GM19239 (cell line): ENCODE measurements at places on chromosomes 16 and 17.
A peak's percentile ranks its signal among the peaks of the same experiment; 100 is the strongest.

- no peak for DNase-seq
Observed at GRCh38 chr17:35900708-35901480, 20.7 kb upstream of the CCL5 start.

GRCh38 chr16:69481901-69482341, 57.5 kb downstream of the CYB5B start:
- DNase-seq = no peak

DNA sequence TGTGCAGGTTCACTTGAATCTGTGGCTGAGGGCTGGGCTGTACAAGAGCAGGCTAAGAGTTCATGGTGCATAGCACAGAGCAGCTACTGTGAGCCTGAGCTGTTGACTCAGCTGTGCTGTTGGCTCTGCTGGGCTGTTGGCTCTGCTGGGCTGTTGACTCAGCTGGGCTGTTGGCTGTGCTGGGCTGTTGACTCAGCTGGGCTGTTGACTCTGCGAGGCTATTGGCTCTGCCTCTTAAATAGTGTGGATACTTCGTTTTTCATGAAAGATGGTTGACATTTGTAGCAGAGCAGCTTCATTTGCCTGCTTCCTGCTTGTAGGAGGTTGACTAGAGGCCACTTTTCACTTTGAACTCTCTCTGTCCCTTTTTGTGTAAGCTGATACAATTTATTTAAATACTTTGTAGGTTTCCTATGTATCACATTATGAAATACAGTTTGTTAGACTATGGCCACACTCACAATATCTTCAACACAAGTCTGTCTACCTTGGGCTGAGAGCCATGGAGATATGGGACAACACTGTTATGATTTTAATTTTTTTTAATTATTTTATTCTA, 40.3 kb upstream of the CCNF start:
- DNase-seq = no peak

DNA sequence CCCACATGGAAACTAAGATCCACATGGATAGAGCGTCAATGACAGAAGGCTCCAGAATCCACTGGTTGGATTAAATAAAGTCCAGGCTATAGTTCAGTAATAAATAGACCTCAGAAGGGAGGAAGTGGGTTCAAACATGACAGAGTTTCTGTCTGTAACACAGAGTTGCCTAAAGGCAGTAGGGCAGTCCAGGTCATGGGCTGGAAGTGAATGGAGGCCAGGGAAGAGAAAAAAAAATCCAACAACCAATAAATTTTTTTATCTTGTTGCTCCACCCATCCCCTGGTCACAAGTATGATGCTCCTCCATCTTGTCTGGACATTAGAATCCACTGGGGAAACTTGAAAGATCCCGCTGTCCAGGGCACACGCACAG, 92.4 kb downstream of the RGS9 start:
- DNase-seq = no peak

DNA sequence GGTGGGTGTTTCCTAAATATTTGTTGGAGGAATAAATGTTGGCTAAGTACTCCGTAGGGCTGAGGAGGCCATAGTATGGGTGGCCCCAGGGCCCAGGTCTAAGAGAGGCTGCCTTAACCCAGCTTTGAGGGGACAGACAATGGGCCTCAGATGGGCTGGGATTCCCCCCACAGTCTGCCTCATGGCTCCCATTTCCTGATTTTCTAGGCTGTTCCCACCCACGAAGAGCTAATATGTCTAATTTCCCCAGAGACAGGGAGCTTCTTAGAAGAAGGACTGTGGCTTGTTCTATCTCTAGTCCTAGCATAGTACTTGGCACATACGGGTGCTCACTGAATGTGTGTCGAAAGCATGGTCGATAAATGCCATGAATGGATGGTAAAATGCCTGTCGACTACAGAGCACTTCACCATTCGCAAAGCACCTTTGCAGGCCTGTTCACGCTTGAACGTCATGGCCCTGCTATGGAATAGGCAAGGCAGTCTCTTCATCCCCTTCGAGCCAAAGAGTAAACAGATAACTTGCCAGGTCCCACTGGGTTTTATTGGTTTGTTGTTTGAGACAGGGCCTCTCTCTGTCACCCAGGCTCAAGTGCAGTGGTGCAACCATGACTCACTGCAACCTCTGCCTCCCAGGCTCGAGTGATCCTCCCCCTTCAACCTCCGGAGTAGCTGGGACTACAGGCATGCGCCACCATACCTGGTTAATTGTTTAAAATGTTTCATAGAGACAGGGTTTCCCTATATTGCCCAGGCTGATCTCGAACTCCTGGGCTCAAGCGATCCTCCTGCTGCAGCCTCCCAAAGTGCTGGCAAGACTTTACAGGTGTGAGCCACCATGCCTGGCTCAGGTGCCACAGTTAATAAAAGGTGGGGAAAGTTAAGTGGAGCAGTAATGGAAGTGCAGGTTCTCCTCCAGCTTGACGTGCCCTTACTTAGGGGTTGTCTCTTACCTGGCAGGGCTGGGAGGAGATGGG, 9.7 kb downstream of the CHAD start:
- DNase-seq = no peak

DNA sequence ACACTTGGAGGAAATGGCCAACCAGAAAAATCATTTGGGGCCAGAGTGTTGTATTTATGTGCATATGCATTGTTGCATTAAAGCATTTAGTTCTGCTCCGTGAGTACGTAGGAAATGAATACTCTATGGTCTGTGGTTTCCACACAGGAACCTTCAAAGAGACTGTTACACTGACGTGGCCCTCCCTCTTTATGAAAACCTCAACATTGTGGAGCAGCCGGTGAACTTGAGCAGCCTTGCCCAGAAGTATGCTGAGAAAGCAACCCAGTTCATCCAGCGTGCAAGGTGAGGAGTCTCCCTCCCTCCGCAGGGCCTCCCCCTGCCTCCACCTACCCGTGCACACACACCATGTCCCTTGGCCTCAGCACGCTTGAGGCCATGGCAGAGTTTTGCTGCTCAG, 65.2 kb downstream of the ARSG start:
- DNase-seq = peak; percentile 44

DNA sequence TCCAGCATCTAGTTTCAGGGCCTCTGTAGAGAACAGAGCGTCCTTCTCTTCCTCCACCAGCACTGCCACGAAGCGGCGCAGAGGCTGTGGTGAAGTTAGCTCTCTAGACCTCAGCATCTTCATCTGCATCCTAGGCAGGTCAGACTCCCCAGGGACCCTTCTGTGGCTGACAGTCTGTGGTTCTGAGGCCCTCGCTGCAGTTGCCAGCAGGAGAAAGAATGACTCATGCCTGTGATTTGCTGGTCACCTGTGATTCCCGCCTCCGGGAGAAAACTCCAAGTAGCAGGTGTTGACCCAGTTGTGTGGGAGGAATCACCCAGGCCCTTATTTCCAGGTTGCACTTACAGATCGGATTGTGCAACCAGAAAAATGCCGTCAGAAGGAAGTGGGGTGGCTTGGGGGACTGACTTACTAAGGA, 117.3 kb upstream of the CACNG5 start:
- DNase-seq = peak; percentile 56

GRCh38 chr17:19357351-19357750, 5.2 kb downstream of the B9D1 start:
- DNase-seq = no peak

DNA sequence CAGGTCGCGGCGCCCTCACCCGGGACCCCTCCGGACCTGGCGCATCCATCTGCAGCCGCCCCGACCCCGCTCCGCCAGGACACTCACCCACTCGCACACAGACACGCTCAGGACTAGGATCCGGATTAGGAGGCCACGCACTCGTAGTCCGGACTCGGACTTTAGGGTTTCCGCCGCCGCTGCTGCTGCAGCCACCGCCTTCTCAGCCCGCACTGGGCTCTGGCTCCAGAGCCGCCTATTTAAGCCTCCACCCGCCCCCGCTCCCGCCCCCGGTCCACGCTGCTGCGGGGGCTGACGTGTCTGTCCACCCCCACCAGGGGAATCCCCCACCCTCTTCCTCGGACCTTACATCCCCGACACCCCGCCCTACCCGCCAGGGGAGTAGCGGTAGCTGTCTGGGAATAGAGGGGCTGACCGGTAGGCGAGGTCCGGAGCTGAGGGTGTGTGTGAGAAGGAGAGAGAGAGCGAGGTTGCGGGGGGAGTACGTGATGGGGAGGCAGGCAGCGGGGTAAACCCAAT, at the start of gene RRAD:
Gene RRAD (minus strand): TSS at position 214 of the 519 bp plus-strand sequence. CDS start 356 bp downstream, outside the sequence.
- no peak for DNase-seq

GRCh38 chr16:14672403-14672971, 21.6 kb downstream of the PLA2G10 start:
- DNase-seq = peak; percentile 61

- peak; percentile 54 for DNase-seq
Observed at GRCh38 chr17:28953444-28954118, 2.3 kb upstream of the PHF12 start.

DNA sequence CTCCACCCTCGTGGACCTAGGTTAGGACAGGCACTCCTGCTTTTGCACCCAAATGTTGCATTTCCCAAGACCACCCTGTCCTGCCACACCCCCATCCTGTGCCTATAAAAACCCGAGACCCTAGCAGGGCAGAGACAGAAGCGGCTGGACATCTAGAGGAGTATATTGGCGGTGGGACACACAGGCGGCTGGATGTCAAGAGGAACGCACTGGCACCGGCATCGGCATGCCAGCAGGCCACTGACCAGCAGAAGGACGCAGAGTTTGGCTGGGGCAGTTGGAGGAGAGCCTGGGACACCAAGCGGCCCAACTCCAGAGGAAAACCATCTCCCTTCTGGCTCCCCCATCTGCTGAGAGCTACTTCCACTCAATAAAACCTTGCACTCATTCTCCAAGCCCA, 14.7 kb upstream of the WFIKKN2 start:
- no peak for DNase-seq

DNA sequence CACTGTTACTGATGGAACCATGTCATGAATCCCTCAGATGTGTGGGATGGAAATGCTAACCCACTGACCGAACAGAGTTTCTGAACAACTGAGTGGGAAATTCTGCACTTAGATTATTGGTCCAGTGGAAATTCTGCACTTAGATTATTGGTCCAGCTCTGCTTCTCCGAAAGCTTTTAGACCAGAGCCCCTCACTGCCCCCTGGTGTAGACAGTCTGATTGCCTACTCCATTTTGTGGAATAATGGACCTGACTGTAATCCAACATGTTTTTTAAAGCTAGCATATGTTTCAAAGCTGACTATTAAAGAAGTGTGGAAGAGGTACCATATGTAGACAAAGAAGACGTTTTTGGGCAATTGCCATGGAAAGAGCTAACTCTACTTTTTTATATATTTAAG, 50.3 kb upstream of the TBX2 start:
- no peak for DNase-seq

DNA sequence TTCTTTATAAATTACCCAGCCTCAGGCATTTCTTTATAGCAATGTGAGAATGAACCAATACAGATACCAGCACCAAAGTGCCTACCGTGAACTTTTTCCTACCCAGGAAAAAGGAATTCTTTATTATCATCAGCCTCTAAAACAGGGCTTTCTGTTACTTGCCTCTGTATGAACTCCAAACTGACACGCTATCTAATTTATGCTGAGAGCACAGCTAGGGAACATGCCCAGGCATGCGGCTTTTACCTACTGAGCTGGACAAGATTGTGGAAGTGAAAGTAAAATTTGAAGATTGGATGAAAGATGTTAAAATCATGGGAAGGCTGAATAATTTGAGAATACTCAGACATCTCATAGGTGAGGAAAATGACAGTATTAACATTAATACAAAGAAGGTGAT, 24.4 kb upstream of the ADCY9 start:
- DNase-seq = no peak

DNA sequence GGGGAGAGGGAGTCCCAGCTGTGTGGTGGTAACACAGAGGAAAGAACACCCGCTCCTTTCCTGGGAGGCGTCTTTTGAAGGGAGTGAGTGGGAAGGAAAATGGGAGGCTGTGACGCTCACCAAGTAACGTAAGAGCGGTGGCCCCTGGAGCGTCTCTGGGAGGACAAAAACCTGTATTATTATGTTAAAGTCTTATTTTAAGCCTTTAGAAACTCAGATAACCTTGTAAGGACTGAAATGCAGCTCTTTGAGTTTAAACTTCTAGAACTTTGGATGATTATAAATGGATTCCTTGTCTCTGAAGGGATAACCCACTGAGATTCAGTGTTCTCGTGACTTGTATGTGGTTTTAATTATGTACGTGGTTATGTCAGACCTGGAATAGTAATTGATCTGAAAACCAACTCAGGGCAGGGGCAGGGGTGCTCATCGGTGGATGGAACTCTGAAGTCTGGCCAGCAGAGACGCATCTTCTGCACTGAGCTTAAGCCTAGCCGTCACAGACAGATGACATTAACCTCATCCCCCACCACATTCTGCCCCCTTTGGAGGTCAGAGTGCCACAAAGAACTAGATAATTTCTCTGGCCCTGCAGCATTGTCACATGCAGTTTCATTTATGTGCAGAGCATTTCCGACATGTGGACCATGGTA, 41.8 kb upstream of the SLC12A3 start:
- no peak for DNase-seq

DNA sequence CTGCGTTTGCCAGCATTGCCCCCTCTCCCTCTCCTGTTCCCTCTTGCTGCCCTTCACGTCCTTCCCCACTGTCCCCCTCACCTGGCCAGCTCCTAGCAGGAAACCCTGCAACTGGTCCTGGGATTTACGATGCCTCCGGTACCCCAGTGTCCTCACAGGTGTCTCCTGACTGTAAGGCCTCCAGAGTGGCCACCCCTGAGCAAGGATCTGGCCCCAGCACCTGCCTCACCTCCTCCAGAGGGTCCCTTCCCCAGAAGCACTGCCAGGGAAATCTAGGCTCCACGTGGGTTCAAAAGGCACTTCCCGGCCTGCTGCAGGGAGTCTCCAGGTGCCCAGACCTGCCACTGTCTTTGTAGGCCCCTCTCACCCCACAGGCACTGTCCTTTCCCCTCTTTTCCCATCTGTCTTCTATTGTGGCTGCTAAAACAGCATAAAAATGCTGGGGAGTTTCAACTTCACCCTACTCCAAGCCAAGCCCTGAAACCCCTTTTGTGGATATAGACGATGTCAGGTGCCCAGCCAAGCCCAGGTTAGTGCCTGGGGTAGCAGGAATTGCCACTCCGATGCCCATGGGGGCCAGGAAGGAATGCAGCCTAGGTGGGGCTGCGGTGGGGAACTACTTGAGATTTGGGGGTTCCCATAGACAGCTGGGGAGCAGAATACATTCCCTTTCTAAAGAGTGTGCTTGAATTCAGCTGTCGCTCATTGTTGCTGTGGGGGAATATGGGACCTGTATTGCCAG, 25.7 kb downstream of the RAB11FIP4 start:
- no peak for DNase-seq

DNA sequence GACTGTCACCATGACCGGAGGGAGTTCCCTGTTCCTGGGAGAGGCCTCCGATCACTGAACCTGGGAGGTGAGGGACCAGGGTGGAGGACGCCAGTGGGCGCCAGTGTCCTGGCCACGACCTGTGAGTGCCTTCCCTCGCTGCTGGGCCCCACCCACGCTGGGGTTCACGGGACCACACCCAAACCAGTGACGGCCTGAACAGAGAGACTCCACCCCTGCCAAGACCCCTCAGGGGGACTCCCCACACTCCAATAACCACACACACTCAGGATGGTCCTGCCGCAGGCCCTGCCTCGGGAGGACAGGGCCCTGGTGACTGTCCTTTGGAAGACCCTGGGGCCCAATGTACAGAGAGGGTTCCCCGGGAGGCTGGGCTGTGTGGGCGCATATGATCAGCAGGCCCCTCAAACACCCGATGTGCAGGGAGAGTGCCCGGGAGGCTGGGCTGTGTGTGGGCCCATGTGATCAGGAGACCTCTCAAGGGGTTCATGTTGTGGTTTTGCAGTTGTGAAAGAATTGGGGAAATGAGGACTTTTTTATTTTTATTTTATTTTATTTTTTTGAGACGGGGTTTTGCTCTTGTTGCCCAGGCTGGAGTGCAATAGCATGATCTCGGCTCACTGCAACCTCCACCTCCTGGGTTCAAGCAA, 26.6 kb downstream of the TPSD1 start:
- no peak for DNase-seq

- DNase-seq = no peak
Observed at GRCh38 chr17:72839131-72839725, 253.3 kb downstream of the SLC39A11 start.

GRCh38 chr16:12132290-12132689, 155.8 kb downstream of the SNX29 start:
- DNase-seq = no peak
